ENCODE measurements at places on chromosomes 12 and 14.

GRCh38 chr14:35814371-35815005 lies 5.4 kb upstream of the RALGAPA1 start:
- peak; percentile 66 for DNase-seq

- no peak for DNase-seq
These were observed at the start of gene RIMBP2 for GRCh38 chr12:130715998-130716968. TSS of gene RIMBP2 (minus strand) at chr12:130716299. CDS start at chr12:130479013, 237,286 bp downstream.

DNA sequence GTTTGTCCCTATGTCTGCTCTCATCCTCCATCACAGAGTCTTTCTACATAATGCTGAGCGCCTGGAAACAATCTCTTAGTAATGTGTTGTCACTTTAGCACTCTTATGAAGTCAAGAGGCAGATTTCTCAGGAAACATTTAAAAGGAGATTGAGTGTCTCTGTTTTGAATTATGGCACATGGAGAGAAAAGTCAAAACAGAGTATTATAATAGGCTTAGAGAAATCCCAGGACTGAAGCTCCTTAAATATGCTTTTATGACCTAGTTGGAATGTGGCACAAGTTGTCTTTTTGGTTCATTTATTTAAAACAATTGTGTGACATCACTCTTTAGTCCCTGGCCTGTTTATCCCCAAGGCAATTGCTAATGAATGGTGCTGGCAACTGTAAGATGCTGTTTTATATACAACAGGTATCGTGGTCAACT lies 117.8 kb upstream of the HIF1A start:
- DNase-seq, result no peak

DNA sequence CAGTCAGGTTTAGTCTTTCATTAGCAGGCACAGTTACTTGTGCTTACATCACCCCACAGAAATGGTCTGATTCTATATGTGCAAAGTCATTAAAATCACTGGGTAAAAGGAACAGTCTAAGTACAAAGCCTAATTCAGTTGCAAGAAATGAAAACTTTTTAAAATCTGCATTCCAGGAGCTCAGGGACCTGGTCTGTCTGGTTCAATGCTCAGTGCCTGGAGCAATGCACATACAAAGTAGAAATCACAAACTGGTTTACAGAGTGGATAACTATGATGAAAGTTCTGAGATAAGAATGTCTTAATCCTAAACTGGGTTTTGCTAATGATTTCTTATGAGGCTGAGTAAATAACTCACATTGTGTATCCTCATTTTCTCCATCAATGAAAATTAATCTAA lies 28.7 kb downstream of the LMNTD1 start:
- DNase-seq, result no peak

- DNase-seq, result no peak
These were observed 26.8 kb upstream of the ANP32D start for GRCh38 chr12:48445538-48445937.

GRCh38 chr14:96616161-96616721 lies 114.1 kb downstream of the PAPOLA start:
- DNase-seq, result no peak

- no peak for DNase-seq
These were observed 161.7 kb downstream of the SLC15A4 start for GRCh38 chr12:128662101-128662500.

- DNase-seq, result peak; percentile 97
These were observed 69.2 kb upstream of the ETV6 start for GRCh38 chr12:11580125-11580751.

DNA sequence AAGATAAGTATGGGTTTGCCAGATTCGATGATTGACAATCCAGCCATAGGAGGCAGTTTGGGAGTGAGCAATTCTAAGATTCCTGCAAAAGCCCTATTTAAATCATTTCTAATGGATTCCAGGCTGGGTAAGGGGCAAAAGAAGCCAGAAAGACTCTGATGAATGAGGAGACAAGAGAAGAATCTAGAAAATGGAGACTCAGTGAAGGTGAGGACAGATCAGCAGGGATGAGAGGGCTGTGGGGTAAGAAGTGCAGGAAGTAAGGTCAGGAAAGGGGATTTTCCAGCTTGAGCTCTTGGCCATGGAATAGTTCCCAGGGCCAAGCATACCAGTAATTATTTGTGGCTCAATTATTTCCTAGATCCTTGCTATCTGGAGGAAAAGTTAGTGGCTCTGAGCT lies 87.3 kb downstream of the TMX1 start:
- DNase-seq, result no peak

DNA sequence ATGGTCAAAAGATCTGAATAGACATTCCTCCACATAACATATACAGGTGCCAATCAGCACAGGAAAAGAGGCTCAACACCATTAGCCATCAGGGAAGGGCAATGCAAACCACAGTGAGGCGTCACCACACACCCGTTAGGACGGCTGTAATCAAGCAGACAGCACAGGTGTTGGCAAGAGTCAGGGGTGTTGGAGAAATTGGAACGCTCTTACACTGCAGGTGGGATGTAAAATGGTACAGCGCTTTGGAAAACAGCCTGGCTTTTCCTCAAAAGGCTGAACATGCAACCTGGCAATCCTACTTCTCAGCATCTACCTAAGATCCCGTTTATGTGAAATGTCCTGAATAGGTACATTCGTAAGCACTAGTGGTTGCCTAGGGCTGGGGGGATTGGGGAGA lies 21.5 kb upstream of the MMP17 start:
- no peak for DNase-seq

DNA sequence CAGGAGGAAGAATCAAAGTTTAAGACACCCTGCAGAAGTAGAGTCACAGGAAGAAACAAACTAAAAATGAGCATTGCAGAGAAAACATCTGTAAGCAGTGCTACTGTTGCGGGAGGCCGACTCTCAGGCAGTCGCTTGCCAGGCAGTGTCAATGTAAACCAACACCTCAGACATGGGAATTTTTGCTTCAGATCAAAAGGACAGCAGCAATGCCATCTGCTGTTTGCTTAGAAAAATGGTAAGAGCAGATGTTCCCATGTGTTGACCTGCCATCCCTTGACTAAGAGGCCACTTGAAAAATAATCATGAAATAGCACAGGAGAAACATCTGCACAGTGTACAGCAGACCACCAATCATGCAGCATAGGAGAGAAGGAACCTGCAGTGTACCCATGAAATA lies 196.6 kb downstream of the SLC25A21 start:
- no peak for DNase-seq

DNA sequence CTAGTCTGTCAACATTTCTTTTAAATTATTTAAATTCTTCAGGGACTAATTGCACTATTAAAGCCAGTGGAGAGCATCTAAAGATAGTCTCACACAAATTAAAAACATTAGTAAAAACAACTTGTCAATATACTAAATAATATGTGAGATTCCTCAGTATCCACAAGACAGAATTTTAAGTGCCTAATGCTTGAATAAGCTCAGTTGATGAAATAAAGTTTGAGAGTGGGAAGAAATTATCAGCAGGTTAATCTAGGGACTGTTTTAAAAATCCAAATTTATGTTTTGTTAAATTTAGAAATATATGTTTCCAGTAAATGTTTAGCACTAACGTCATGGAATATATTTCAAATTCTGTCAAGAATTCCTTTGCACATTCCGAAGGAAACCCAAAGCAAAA lies 105.2 kb downstream of the SLC41A2 start:
- DNase-seq, result no peak

DNA sequence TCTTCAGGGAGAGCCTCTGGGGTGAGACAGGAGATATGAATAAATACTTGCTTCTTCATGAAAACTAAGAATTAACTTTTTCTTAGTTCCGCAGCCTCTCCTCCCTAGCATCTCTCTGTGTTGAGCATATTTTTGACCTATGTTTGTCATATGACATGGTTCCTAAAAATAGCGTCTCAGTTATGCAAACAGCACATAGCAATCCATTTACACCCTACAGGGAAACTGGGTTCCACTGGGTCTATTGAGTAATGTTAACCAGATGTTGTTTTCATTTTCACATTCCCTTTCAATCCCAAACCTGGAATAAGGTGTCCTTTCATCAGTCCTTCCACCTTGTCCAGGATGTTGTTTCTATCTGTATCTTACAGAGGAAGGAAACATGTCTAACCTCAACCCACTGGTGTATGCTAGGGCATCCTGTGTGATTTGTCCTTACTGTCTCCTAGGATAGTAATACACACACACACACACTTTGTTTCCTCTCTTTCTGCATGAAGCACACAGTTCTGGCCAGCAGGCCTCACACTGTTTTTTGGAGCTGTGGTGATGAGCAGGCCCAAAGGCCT lies 1543.5 kb downstream of the AACS start:
- DNase-seq, result no peak

DNA sequence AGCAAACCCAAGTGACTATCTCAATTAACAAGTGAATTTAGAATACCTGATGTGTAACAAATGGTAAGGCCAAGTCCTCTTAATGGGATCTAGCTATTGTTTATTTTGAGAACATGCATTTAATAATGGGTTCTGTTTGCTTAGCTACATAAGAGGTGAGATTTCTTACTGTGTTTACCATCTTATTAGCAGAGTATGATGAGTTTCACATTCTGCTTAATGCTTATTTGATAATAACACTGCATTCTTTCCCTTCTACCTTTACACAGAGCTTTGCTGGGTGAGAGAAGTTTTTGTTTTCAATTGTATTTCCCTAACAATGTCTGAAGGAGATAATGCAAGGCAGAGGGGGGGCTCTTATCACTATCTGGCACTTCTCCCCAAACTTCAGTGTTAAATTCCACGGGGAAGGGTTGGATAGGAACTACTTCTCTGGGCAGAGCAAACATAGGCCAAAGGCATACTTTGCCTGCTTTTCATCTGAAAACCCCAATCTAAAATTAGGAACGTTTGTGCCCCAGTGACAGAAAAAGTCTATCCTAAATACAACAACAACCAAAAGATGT lies 129.0 kb upstream of the ATXN7L3B start:
- no peak for DNase-seq

GRCh38 chr12:26701604-26702215 lies 131.3 kb downstream of the ITPR2 start:
- DNase-seq, result peak; percentile 60

DNA sequence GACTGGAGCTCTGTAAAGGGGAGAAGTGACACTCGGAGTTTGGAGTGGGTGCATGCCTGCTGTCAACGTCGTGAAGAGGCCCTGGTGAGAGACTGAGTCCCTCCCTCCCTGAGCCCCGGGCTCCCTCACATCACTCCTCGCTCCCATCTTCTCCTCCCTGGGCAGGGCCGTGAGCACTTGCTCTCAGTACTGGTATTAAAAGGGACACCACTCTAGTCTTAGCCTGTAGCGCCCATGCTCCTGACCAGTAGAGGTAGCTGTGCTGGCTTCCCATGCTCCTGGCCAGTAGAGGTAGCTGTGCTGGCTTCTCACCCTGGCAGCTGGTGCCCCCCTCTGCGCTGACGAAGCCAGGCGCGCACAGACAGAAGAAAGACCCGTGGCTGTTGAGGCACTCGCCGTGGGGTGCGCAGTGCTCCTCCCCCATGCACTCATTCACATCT lies 14.7 kb downstream of the ISCA2 start:
- DNase-seq, result no peak

- DNase-seq, result no peak
These were observed 47.4 kb downstream of the SAMD4A start for GRCh38 chr14:54614296-54614695.

DNA sequence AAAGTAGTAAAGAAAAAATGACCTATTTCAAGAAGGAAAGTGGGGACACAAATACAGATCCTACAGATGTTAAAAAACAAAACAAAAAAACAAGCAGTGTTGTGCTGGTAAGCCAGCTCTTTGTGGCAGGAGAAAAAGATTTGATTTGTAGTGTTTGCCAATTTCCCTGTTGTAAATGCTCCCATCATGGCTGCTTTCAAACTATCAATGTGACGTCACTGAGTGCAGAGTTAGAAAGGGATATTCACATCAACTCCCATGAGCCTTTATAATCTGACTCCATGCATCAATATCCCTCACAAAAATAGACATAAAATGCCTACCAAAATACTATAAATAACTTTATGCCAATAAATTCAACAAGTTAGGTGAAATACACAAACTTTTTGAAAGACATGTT lies 32.2 kb upstream of the BCL11B start:
- DNase-seq, result no peak

- DNase-seq, result no peak
These were observed 127.7 kb upstream of the PZP start for GRCh38 chr12:9335867-9336266.

DNA sequence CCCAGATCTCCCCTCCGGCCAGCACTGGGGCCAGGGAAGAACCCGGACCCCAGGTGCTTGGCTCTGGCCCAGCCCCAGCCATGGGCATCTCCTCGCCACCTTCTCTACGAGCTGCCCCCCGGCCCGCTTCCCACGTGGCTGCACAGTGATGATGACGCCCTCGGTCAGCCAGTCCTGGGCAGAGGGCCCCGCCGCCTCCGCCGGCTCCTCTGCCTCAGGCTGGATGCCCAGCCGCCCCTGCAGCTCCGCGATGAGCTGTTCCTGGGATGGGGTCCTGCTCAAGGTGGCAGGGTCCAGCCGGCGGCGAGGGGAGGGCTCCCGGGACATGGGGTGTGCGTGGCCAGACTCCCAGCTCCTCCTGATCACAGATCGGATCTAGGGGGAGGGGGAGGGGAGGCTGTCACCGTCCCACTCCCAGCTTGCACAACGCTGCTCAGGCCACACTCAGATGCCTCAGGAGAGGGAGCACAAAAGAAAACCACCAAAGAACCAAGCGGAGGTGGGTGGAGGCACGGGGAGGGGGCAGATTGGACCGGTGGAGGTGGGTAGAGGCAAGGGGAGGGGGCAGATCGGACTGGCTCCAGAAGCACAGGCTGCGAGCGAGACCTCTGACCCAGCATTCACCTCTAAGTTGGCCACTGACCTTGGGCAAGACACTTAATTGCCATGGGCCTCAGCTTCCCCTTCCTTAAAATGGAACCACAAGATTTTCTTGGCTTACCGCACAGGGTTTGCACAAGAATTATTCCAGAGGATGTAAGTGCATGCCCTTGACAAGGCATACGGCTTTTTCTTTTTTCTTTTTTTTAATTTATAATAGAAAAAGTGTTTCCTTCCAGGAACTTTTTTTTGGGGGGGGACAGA lies 16.1 kb upstream of the RPLP0 start:
- DNase-seq, result peak; percentile 73
